ENCODE measurements at places on chromosomes 11 and 22.

- no peak for DNase-seq
Observed at GRCh38 chr11:67367761-67368227, 5.6 kb downstream of the CLCF1 start.

GRCh38 chr22:37330200-37331033, 48.1 kb downstream of the CYTH4 start:
- no peak for DNase-seq

DNA sequence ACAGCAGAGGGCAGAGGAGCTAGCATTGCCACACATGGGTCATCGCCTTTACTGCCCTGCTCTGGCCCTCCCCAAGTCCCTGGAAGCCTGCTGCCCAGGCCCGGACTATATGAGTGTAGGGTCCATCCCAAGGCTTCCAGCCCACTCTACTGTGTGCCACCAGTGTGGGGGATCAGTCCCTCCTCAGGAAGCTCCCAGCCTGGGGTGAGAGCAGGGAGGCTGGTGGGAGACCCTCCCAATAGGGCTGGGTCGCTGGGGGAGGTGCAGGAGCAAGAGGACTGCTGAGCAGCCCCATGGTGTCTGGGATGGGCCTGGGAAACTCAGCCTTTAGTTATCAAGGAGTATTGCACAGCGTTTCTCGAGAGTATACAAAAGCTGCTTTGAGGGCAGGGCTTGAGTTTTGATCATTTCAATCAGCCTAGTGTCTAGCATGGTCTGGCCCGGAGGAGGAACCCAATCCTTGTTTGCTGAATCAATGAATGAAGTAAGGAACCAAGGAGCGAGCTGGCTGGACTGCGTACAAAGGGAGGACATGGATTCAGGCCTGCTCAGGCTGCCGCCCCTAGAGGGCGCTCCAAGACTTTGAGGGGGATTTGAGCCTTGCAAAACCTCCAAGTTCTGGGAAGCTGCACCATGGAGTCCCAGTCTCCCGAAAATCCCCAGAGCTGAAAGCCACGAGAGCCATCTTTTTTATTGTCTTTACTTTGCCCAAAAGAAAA, 89.0 kb upstream of the PARVA start:
- peak; percentile 80 for DNase-seq

GRCh38 chr11:122100037-122100755, 15.8 kb downstream of the BLID start:
- no peak for DNase-seq

DNA sequence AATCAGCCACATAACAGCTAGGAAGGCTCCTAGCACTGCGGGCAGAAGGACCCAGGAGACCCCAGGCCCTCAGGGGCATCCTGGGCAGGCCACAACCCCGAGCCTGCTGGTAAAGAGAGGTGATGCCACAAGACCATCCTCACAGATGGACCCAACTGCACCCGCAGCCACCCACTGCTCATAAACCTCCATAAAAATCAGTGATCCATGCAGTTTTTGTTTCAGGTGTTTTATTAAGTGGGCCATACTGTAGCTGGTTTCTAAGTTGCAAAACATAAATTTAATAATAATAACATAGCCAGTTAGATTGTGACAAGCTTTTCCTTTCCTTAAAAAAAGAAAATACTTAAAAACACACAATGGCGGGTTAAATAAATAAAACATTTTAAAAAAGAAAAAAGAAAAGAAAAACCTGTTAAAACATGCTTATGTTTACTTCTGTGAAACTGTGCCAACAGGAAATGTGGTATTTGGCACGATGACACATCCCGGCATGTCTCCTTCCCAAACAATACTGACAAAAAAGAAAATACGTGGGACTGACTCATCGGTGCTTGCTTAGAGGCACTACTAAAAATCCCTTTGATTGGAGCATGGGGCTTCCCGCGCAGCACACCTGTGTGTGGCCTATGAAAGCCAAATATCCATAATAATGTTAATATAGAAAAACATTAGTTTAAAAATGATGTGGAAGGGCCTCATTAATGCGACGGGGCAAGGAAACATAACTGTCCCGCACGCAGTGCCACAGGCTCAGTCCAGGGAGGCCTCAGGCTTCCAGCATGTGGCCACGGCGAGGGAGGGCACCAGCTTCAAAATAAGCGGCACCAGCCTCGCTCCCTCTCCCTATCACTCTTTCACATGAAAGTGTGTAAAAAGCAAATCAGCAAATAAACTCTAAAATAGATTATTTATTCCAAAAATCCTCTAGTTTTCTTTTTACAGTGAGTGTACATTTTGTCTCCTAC, 47.5 kb upstream of the SCUBE2 start:
- DNase-seq: peak; percentile 83

GRCh38 chr11:125251214-125251545, 86.6 kb downstream of the PKNOX2 start:
- no peak for DNase-seq

Data from HS-5 (cell line).